ENCODE measurements at places on chromosomes 2 and 18.

GRCh38 chr18:62420513-62421209, 95.6 kb downstream of the TNFRSF11A start:
- no peak for DNase-seq

DNA sequence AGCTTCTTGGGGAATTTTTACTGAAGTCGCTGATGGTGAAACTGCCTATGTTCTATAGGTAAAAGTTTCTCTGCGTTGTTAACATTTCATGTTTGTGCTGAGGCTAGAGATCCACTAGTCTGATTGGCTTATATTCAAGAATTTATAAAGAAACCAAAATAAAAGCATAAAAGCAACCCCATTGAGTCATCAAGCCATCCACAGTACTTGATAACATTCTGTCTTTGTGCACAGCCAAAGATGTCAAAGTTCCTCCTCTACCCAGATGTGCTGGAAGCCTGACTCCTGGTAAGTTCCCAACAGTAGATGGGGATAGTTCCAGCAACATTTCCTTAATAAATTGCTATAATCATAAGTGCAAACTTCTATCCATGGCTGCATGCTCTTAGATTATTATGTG, 107.8 kb downstream of the TANC1 start:
- DNase-seq = no peak

GRCh38 chr2:100978582-100979191, 23.4 kb upstream of the RPL31 start:
- DNase-seq = no peak

DNA sequence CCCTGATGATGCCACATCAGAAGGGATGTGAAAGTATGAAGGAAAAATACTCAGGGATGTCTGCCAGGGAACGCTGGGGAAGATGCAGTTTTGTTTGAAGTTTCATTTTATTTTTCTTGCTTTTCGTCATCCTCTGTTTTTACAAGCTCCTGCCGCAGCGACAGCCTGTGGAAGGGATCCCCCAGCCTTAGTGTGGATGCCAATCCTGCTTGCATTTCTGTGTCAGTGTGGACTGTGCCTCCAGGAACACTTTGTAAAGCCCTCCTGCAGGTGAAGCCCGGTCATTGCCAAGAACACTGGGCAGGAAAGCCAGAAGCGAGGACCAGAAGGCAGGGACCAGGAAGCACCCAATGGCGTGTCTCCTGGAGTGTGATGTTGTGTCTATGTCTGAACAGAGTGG, 234.3 kb downstream of the SEPTIN10 start:
- DNase-seq = no peak

- DNase-seq = no peak
These were observed 332.0 kb upstream of the RAB12 start for GRCh38 chr18:8277270-8277669.

- no peak for DNase-seq
These were observed 368.1 kb upstream of the NETO1 start for GRCh38 chr18:73235921-73236320.

- no peak for DNase-seq
These were observed 281.9 kb upstream of the FN1 start for GRCh38 chr2:215717501-215718381.

DNA sequence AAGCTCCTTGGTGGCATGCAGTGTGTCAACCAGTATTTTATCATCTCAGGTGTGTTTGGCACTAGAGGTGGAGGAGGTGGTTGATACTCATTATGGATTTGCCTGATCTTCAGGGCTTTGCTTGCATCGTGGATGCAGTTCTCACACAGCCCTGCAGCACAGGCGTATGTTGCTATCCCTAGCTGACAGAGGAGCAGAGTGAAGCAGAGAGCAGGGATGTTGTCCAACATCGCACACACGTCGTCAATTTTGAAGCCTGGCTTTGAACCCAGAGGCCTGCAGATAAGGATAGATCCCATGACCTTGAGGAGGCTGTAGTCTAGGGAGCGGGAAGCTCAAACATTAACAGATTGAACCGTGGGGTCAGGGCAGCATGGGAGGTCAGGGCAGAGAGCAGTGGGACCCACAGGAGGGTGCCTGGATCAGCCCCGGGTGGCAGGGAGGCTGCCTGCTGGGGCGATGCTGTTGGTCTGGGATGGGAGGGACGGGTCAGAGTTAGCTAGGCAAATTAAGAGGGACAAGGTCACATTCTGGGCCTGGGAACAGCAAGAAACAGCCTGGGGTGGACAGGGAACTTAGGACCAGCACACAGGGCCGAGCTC, 4.2 kb downstream of the RNF144A start:
- DNase-seq = peak; percentile 17

GRCh38 chr2:181183878-181184542, 203.6 kb downstream of the UBE2E3 start:
- DNase-seq = no peak

DNA sequence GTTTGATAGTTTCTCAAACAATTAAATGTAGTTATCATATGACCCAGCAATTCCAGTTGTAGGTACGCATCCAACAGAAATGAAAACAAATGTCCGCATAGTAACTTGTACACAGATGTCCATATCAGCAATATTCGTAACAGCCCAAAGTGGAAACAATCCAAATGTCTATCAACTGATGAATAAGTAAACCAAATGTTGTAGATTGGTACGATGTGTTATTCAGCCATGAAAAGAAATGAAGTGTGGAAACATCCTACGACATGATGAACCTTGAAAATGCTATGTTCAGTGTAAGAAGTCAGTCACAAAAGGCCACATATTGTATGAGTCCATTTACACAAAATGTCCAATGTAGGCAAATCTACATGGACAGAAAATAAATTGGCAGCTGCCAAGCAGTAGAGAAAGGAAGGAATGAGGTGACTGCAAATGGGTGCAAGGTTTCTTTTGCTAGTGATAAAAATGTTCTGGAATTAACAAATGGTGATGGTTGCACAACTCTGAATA, 26.9 kb downstream of the GAREM1 start:
- DNase-seq = no peak

- no peak for DNase-seq
These were observed 65.6 kb upstream of the RAB6C start for GRCh38 chr2:129913695-129914495.

GRCh38 chr2:9844036-9844483, 786 bp downstream of the TAF1B start:
- no peak for DNase-seq

- DNase-seq = no peak
These were observed 652.0 kb downstream of the PLCL1 start for GRCh38 chr2:198456418-198456817.

GRCh38 chr2:234164493-234165413, 114.3 kb downstream of the SPP2 start:
- no peak for DNase-seq

GRCh38 chr18:79022603-79023002, 43.0 kb downstream of the SALL3 start:
- DNase-seq = no peak

DNA sequence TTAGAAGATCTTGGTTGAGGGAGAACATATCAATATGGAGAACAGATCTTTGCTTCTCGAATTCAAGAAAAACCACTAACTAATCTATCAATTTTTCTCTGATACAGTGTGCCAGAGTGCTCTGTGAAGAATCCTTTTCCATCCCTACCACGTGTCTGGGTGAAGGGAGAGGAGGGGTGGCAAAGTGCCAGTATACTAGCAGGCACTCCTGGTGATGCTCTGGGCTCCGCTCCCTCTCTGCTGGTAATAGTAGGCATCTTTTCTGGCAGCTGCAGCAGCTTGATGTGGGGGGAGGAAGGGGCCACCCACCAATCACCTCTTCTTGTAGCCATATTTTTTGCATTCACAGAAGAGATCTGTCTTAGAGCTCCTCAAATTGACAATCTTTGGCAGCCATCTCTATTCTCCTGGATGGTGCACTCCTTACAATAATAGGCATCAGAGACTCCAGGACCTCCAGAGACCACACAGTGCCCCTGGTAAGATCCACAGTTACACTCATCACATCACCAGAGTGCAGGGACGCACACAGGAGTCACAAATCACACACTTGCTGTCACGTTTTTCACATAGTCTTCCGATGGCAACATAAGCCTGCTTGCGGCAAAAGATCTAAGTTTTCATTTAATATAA, 15.7 kb downstream of the STK39 start:
- no peak for DNase-seq

GRCh38 chr2:221312634-221313033, 259.5 kb downstream of the EPHA4 start:
- DNase-seq = no peak

GRCh38 chr2:240584486-240585031, 2.0 kb upstream of the CAPN10 start:
- no peak for DNase-seq

- peak; percentile 93 for DNase-seq
These were observed 18.8 kb upstream of the HAAO start for GRCh38 chr2:42810971-42811811.

DNA sequence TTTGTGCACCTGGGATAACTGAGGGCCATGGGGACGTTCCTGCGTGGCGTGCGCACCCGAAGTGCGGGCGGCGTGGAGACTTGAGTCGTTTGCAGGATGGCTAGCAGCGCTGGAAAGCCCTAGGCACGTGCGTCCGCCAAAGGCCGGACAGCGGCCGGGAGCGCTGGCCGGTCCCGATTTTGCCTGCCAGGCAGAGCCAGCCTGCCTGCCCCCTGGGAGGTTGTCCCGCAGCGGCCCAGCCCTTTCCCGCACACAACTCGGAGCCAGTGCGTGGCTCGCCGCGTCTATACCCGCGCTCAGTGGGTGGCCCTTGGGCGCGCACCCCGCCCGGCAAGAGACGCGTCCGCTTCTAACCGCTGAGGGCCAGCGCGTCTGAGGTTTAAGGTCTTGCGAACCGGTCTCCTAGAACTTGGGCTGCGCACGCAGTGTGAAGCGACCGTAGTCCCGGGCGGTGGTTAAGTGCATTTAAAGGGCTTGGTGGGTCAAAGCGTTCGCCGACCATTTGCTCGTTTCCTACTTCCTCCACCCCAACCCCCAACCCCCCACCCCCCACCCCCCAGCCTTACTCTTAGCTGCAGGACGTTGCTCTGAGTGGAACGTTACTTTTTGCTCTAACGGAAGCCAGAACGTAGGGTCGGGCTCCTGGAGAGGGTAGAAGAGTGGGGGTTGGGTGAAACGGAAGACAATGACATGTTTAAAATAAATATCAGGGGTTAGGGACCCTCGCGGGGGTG, 627 bp downstream of the CDCA7 start:
- peak; percentile 89 for DNase-seq

- DNase-seq = no peak
These were observed 31.1 kb upstream of the TTC32 start for GRCh38 chr2:19932928-19933327.

GRCh38 chr2:209619782-209620181, 151.8 kb upstream of the UNC80 start:
- no peak for DNase-seq

DNA sequence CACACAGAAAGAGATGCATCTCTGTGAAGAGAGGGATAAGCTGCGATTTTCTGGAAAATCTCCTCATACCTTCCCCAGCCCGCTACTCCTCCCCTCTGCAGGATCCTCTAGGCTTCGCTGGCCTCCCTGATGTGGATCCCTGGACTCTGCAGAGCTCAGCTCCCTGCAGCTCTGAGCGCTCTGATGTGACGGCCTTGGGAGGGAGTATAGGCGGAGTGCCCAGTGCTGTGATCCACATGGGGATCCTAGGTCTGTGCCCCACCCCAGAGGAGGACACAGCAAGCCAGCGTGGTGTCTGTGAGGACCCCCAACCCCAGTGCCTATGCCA, 111.0 kb downstream of the GYPC start:
- no peak for DNase-seq

GRCh38 chr18:26656944-26657536, 108.7 kb upstream of the KCTD1 start:
- peak; percentile 98 for DNase-seq

DNA sequence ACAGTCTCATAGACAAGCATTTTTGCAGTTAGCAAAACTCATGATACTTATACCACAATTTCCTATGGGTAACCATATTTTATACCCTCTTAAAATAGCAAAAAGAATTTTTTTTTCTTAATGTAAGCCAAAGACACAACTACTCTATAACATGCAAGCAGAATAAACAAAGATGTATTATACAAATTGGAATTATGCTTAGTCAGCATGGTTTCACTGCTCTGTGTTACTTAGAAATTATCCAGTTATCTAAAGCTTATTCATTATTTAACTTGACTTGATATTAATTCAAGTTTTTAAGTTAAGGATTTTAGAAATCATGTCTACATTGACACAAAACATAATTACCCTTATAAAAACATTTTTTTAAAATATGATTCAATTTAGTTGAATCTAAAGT, 449.8 kb upstream of the CDH2 start:
- no peak for DNase-seq

DNA sequence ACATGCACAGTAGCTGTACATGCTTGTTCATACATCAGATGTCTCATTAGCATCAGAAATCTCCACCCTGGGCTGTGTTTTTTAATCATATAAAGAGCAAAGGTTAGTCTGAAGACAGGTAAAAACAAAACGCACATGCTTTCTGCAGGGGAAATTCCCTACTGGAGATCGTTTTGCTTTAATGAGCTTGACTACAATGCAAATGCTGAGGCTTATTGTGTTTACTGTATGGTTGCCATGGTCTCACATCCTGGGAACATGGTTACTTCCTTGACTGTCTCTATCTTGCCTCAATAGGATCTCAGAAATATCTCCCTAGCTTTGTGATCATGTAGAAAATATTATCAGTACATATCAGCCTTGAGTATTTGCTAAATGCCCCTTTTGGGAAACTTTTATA, 336.5 kb upstream of the TFPI start:
- no peak for DNase-seq

- no peak for DNase-seq
These were observed 268.9 kb upstream of the TANK start for GRCh38 chr2:160891353-160891740.

GRCh38 chr2:158932131-158932645, 36.3 kb upstream of the TANC1 start:
- peak; percentile 22 for DNase-seq

DNA sequence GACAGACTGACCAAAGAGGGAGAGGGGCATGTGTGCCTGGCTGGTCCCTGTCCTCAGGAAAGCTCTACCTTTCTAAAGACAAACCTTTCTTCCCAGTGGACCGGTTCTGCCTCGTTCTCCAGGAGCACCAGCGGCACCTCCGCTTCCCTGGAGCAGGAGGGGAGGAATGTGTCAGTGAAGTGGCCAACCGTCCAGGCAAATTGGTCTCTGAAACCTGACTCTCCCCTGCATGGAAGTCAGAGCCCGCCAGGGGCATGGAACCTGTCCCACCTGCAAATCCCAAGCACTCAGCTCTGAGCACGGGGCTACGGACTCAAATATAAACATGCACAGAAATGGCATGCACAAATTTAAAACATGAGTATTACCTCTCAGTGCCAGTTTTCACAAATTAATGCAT, 62.9 kb downstream of the COL6A3 start:
- no peak for DNase-seq

DNA sequence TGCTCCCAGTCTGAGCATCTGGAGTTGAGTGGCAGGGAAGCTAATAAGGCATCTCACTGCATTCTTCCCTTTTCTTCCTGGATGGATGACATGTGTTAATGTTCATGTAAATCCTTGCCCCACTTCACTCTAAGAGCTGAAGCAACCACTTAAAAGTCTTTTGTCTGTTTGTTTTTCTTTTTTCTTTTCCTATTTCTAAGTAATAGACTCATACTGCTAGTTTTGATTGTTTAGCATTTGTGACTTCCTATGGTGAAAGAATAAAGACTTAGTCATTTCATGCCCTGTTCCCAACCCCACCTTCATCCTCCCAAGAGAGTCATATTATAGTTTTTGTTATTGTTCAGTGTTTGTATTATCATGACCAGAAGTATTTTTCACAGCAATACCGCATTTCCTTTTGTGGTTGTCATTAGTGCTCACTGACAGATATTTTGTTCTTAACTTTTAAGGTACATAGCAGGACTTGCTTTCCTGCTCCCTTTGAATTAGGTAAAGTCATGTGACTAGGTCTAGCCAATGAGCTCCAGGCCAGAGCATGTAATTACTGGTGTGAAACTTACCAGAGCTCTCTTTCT, 18.1 kb upstream of the SPP2 start:
- DNase-seq = no peak
